Stimulated activated CD8-positive, alpha-beta memory T cell treated with anti-CD3 and anti-CD28 coated beads, Interleukin-4, amount 100 ng/mL, for 4 hours (primary cell): ENCODE measurements at places on chromosomes 2 and 18.

- DNase-seq, result no peak
Observed at GRCh38 chr18:10138719-10139118, 224.9 kb downstream of the VAPA start.

DNA sequence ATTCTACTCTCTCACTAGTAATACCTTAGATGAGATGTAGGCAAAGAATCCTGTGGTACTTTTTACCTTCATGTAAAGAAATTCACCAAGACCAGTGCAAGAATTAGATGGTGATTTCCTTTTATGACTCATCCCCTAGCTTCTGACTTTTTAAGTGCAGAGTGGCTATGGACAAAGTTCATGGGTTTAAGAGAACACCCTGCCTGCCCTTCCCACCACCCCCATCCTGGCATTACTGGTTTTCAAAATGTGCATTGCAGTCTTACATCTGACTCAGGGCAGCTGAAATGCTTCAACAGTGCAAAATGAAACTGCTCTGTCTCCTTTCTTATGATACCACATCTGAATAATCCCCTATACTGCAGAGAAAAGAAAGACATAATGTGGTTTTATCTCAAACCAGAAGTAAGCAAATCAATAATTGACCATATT, 22.6 kb downstream of the MAIP1 start:
- no peak for DNase-seq

DNA sequence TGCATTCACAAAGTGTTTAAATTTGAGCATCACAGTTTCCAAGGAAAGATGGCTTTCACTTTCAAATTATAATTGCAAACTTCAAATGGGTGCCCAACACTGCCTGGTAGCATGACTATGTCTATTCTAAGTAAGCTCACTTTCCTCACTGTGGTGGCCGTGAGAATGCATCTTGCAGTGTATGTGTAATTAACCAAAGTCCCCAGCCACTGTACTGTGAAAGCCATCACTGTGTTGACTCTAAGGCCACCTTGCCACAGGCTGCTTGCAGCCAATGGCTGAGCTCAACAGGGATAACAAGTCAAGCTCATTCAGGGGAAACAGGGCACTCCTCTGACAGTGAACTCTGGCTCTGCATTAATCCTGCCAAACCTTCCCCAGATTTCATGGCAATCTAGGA, 43.3 kb upstream of the LGALSL start:
- no peak for DNase-seq

- no peak for DNase-seq
Observed at GRCh38 chr2:120262150-120262549, 9.5 kb downstream of the RALB start.

- no peak for DNase-seq
Observed at GRCh38 chr2:128422571-128422970, 103.9 kb upstream of the HS6ST1 start.

DNA sequence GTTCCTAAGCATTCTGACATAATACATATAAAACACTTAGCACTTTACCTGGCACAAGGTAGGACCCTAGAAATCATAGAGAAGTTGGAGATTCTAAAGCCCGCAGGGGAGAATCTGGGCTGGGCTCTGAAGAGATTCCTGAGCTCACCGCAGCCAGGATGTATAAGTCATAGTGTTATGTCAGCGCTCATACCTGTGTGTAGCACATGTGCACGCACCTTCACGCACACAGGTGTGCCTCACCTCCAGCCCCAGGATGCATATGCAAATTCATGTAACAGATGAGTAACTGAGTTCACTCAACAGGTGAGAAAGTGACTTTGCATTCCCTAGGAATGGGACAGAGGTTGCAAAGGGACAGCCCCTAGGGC, 7.9 kb upstream of the SDC1 start:
- no peak for DNase-seq

GRCh38 chr18:21453511-21453901, 147.0 kb downstream of the ESCO1 start:
- DNase-seq, result no peak

GRCh38 chr2:12819721-12820120, 103.0 kb downstream of the TRIB2 start:
- no peak for DNase-seq
